ENCODE measurements at places on chromosomes 4 and X. TPM values are rescaled to one million over a fixed set of nuclear protein-coding genes. Genes with fewer than 3 reads are reported as not detected.

Gene COL4A5
- total RNA-seq: 48.1 TPM

DNA sequence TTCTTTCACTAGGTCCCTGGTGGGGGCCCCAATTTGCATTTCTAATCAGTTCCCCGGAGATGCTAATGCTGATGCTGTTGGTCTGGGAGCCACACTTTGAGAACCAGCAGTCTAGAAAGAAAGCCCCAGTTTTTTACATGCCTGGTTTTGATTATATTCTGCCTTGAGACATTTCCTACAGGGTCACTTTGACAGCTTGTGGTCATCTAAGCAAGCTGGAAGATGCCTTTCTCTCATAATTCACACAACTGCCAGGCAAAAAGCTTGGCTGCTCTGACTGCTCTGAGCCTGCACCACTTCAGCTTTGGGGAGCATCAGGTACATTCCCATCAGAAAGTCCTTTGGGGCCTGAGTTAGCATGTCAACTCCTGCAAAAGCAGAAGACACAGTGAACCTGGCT is 5.9 kb upstream of the PLAC1 start:
- DNase-seq: no peak

Gene IL2
- total RNA-seq: not detected

DNA sequence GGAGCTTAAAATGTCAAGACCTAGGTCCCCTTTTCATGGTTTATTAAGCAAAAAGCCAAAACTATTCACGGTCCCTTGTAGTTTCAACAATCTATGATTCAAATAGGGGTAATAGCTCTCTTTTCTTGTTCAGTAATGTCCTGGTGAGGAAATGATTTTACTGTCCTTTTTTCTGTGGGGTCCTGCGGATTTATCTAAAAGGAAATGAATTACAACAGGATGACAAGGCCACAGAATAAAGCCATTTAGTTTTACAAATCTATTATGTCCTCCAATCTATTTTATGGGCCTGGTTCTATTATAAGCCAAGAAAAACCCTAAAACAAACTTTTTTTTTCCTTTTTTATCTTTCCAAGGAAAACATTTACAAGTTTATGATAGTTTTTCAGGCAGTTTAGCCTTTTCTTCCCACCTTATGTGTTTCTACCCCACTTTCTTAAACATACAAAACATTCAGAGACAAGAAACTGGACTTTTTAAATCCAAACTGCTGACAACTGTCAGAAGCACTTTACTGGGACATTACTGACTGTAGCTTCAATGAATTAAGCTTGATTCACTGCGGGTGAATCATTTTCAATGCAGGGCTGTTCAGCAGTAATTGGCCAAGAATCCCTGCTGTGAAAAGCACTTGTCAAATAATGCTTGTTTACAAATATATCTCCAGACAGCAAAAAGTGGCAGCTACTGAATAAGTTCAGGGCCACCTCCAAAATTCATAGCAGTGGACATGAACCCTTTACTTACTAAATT is 4.3 kb downstream of the EPHA5 start:
- no peak for DNase-seq

Gene EGF
- total RNA-seq: 0.37 TPM

Gene JCHAIN
- total RNA-seq: not detected

Gene ADH1B
- 0.30 TPM for total RNA-seq

Gene SFRP2
- not detected for total RNA-seq

- DNase-seq: no peak
Measured at GRCh38 chr4:41061482-41062185, 152.7 kb downstream of the APBB2 start.

Gene CITED1
- 1.3 TPM for total RNA-seq

DNA sequence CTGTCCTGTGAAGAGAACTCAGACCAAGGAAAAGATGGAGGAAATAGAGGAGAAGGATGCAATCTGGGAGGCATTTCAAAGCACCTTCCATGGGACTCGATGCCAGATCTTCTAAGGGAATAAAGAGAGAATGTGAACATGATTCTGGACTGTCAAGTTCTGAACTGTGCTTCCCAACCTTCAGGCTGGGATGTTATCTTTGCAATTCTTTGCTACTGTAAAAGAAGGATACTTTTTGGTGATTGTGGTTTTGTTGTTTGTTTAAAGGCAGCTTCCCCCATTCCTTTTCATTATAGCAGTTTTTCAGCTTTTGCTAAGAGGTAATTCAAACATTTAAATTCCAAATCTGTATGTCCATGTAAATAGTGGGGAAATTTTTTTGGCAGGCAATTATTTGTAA is 217.3 kb downstream of the NWD2 start:
- no peak for DNase-seq

Gene MAGEA12
- not detected for total RNA-seq

DNA sequence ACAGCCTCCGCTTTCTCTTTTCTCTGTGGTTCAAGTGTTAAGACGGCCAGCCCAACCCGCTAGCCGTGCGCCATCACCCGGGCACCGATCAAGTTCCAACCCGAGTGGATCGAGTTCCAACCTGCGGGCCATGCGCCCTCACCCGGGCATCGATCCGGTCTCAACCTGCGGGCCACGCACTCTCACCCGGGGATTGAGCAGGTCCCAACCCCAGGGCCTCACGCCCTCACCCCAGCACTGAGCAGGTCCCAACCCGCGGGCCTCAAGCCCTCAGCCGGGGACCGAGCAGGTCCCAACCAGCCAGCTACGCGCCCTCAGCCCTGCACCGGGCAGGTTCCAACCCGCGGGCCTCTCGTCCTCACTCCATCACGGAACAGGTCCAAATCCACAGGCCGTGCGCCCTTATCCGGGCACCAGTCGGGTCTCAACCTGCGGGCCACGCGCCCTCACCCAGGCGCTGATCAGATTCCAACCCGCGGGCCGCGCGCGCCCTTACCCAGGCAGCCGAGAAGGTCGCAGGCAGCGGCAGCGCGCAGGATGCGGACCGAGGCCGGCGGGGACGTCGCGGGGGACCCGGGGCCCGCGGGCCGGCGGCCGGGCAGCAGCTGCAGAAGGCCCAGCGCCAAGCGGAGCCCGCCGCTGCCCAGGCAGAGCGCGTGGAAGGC is 443 bp downstream of the GPR143 start:
- DNase-seq: no peak

DNA sequence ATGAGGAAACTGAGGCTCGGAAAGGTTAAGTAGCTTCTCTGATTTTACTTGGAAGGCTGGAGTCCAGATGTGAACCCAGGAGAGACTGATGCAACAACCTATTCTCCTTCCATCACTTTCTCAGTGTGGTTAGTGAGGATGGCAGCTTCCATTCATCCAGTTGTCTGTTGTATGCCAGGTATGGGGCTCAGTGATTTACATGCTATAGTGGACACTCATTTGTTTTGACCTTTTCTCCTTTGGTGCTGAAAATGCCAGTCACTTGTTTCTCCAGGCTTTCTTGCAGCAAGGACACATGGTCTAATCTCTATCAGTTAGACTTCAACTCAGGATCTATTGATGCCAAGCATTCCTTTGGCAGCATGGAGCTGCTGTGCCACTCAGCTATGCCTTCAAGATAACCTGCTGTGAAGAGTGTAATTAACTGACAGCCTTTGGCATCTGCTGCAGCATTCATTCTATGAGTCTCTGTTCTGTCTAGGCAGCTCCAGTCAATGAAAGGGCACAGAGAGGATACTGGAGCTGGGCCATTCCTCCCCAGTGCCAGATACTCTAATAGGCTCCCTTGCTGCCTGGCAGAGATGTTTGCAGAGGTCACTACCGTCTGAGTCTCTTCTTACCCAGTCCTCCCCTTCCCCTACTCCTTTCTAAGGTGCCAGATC is 11.0 kb upstream of the CWH43 start:
- DNase-seq: no peak

Gene PITX2
- 82.8 TPM for total RNA-seq

GRCh38 chr4:104616401-104616820 is 121.7 kb upstream of the CXXC4 start:
- no peak for DNase-seq

GRCh38 chrX:24260842-24261550 is 52.9 kb downstream of the SUPT20HL2 start:
- no peak for DNase-seq

- DNase-seq: no peak
Measured at GRCh38 chr4:108116423-108117168, 52.1 kb downstream of the LEF1 start.

DNA sequence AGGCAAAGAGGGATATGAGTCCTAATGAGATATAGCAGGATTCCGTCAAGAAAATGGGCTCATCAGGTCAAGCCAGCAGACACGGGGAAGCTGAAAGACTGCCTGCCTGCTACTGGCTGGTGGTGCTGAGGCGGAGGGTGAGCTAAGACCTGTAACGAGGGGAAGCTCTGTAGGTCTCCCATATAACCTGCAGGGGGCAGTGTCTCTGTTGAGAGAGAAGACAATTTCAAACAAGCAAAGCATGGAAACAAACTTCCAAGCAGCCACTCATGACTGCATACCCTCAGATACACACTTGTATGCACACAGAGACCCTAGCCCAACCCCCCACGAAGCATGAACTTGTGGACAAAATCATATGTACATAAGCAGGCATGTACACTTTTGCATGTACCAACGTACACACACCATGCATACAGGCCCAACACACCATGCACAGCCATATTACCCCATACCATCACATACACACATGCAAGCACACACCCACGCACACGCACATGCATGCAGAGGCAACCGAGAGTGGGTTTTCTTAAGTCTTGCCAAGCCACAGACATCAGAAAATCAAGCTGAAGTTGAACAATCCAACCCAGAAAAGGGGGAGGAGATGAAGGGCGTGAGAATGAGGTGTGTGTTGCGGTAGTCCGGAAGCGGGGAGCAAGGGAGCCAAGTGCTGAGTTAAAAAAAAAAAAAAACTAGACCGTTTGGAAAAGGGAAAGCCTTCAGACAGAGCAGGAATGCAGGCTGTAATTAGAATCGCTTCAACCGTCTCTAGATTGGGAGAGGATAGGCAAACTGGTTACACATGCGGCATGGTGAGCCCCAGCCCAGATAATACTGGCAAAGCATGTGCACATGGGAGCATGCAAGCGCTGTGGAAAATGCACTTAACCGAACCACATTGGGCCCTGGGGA is 71.0 kb downstream of the PJA1 start:
- DNase-seq: peak; percentile 54

- DNase-seq: no peak
Measured at GRCh38 chr4:88752754-88753153, 55.1 kb upstream of the NAP1L5 start.

DNA sequence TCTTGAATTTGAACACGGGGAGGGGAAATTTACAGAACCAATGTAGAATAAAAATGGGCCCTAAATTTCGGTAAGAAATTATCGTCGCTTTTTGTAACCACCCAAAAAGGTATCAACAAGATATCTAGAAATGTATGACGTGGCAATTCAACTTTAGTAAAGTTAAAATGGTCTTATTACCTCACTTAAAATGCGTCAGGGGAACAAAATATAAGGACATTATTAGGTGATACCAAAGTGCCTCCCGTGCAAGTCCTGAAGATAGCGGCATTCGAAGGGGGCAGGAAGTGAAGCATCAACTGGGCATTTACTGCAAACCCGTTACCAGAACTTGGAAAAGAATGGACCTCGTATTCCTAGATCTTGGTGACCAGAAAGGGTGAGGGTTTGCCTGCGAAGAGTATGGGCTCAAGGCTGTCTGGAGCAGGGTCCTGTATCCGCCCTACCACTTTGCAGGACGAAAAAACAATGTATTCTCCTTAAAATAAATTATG is 980 bp downstream of the AP1S2 start:
- no peak for DNase-seq

GRCh38 chrX:10420134-10420533 is 200.3 kb downstream of the MID1 start:
- DNase-seq: no peak
